ENCODE measurements at places on chromosomes 6 and 20.

- no peak for DNase-seq
Measured at GRCh38 chr6:157946053-157946617, 35.5 kb upstream of the SYNJ2 start.

- no peak for DNase-seq
Measured at GRCh38 chr6:125183391-125183790, 29.8 kb downstream of the TPD52L1 start.

DNA sequence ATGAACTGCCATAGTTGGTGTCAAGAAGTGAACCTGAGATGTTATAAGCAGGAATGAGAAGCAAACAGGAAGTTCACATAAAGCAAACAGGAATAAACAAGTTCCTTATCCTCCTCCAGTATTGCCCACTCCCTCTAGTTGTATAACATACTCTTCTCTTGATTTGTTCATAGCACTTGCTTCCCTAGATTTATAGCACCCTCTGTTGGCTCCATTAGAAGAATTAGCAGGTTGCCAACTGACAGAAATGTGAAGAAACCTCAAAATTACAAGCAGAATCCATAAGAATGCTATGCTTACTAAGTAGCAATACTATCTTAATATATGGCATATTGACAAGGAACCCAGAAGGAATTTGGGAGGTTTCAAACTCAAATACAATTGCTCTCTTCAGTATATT is 195.4 kb downstream of the TBX18 start:
- no peak for DNase-seq

DNA sequence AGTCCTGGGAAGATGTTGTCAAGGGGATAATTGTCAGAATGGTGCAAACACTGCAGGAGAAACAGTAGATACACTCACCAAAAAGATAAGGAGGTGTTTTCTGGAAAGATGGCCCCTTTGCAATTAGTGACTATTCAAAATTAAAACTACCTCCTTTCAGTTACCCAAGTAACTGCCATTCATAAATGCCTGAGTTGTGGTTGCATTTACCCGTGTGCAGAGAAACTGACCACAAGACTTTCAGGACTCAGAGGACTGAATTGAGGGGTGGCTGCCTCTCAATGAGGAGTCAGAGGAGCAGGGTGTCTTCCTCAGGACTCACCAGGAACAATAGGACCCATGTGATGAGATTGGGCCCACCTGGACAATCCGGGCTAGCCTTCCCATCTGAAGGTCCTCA is 39.0 kb downstream of the GCM1 start:
- DNase-seq: no peak

GRCh38 chr6:45586216-45587171 is 208.8 kb upstream of the SUPT3H start:
- no peak for DNase-seq

- DNase-seq: no peak
Measured at GRCh38 chr6:122809691-122810090, 20.6 kb downstream of the SMPDL3A start.

DNA sequence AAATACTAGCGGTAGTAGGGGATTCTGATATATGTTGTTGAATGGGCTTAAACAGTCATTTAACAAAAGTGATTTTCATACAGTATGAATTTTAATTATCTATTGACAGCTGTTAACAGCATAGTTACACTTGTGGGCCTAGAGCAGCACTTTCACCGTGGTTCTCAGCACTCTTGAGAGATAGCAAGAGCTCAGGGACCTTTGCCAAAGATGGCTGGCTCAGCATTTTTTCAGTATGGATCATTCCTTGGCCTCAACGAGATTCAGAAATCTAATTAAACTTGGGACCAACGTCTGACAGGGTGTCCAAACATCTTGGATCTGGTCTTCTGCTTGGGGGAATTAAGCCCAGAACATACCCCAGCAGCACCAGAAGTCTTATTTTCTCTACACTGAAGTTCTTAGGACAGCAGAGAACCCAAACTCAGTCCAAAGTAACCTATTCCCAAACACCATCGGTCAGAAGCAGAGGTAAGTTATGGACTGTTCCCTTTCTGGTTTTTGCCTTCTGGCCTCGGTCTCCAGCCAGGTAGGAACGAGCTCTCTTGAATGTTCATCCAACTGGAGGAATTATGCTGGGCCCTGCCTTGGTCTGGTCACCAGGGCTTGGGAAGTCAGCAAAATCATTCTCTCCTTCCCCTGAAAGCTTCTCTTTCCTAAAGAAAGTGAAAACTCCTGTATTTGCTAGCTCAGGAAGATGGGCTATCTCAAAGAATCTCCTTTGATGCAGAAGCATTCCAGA is 25.7 kb downstream of the PRPH2 start:
- no peak for DNase-seq

DNA sequence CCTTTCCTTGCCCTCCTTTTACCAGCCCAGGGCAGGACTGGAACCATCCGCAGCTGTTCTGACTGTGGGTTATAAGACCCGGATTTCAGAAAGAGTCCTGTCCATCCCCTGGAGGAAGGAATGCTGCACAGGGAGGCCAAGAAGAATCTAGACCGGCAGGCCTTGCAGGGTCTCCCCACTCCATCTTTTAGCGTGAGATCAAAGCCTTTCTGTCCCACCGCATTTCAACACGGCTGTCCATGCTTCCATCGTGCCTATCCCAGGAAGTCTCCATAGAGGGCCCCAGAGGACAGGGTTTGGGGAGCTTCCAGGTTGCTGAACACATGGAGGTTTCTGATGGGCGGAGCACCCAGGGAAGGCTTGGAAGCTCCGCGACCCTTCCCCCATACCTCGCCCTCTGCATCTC is 79.3 kb upstream of the AGPAT4 start:
- peak; percentile 59 for DNase-seq

DNA sequence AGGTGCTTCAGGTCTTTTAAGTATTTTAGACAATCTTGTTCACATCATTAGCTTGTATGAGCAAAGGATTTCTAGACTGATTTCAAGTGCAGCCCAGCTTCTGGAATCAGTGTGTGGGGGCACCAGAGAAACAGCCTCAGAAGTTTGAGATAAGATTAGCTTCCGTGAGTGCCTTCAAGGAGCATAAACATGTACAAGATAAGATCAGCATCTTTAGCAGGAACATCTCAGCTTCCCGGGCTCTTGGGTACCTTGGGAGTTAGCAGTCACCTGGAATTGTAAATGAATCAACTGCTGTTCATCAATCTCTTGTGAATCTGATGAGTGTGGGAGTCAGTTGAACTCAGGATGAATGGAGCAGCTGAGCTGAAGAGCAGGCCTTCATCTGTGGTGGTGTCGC is 12.0 kb upstream of the CITED2 start:
- DNase-seq: no peak

- no peak for DNase-seq
Measured at GRCh38 chr6:19535351-19535750, 301.8 kb upstream of the ID4 start.

DNA sequence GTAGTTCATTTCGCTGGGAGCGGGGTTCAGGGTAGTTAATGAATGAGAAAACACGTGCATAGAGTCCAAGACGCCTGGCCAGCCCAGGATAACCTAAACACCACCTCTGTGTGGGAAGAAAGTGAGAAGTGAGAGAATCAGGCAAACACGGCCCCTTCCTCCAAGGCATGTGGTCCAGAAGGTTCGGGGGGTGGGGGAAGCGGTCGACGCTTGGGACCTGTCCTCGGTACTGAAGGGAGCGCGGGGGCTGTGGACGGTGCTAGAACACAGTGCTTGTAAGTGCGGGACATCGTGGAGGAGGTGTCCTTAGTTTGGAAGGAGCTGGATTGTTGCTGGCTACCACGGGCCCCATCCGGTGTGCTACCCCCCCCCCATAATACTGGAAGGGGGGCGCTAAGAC is 1.7 kb upstream of the VSTM2L start:
- no peak for DNase-seq

GRCh38 chr6:1797801-1798200 is 188.1 kb downstream of the FOXC1 start:
- no peak for DNase-seq

DNA sequence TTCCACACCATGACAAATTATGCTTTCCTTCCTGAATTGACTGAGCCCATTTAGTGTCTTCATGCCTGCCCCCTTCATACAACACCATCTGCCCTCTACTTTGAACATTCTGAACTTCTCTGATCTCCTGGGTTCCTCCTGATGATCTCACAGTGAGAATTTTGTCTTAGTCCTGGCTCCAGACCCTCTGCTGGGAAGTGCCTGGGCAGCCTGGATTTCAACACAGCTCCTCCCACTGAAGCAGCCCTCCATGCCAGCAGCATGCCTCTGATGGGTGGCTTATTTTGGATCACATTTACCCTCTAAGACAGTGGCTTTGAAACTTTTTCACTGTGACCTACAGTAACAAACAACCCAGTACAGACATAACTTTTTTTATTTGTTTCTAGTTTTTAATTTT is 41.5 kb downstream of the DSE start:
- no peak for DNase-seq

GRCh38 chr6:3831761-3832530 is 17.2 kb upstream of the FAM50B start:
- no peak for DNase-seq

DNA sequence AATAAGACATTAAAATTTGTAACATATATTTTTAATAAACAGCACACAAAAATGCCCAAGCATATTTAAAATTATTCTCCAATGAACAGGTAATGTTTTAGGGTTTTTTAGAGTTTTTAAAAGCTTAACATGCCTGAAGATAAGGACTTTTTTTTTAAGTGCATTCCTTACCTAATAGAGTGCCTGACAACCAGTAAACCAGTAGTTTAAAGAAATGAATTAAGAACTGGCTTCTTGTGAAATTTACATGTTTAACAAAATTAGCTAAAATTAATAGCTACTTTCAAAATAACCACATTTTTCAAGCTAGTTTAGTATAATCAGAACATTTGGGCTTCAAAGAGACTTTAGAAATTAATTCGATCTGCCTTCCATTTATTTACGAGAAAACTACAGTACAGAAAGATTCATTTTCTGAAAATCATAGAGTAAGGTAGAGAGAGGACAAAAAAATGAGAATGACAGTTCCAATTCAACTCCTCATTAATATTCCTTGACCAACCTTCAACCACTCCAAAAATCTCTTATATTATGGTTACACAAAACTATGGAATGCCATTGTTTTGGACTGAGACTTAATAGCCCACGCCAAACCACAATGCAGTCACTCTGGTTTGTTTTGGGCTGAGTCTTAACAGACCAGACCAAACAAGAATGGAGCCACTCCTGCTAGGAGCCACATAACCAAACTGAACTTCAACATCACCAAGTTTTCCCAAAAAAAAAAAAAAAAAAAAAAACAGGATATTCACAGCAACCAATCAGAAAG is 5.7 kb upstream of the PLN start:
- no peak for DNase-seq

GRCh38 chr6:12090714-12091113 is 78.6 kb downstream of the HIVEP1 start:
- DNase-seq: no peak

GRCh38 chr20:55632592-55632991 is 372.7 kb downstream of the CBLN4 start:
- peak; percentile 31 for DNase-seq

DNA sequence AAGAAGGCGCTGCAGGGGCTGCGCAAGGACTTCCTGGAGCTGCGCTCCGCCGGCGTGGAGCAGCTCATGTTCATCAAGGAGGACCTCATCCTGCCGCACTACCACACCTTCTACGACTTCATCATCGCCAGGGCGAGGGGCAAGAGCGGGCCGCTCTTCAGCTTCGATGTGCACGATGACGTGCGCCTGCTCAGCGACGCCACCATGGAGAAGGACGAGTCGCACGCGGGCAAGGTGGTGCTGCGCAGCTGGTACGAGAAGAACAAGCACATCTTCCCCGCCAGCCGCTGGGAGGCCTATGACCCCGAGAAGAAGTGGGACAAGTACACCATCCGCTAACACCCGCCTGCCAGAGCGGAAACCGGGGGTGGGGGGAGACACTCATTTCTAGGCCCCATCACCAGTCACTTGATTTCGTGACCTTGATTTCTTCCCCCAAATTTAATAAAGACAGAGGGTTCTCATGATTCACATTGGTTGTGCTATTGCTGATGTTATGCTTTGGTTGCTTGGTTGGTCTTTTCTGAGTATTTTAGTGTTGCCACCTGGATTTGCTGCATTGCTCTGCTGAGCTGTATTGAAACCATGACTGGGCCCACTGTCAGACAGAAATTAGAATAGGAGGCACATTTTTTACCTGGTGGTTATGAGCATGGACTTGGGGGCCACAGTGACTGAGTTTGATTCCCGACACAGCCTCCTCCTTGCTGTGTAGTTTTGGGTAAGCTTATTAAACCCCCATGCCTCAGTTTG is 1.5 kb downstream of the FAM50B start:
- peak; percentile 12 for DNase-seq

DNA sequence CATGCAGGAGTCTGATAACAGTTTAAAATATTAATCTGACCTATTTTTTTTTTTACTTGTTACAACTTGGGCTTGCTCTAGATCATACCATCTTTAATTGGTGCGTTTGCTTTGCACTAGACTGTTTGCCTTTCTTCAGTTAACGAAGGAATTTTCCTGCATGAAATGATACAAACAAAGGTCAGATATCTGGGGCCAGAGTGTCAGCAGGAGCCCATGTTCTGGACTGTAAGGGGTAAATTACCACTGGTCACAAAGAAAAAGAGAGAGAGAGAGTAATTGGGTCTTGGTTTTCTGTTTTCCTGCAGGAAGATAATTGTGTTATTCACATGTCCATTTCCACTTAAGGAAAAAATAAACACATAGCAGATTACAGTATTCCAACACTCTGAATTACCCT is 399.4 kb upstream of the MARCKS start:
- DNase-seq: no peak

GRCh38 chr6:41092421-41093140 is 19.8 kb downstream of the NFYA start:
- no peak for DNase-seq

DNA sequence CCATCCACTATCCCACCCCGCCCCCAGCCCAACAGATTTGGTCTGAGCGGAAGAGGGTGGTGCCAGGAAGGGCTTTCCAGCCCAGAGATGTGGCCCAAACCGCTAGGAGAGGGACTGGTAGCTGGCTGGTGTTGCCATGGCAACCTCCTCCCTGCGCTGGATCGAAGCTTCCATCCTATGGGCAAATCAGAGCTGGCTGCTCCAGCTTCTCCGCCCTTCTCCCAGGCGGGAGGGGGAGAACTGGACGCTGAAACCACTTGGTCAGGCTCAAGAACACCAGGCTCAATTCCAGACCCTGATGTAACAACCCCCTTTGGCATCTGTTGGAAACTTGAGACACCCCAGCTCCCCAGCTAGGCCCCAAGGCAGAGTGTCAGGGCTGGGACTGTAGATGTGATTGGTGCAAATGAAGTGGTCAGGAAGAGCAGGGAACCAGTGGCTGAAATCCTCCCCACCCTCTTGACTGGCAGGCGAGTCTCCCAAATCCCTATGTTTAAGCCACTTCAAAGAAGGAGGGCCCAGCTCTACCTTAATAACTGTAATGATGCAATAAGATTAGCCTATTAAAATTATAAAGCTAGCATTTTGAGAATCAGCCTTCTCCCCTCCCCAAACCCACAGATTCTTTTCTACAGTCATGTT is 4.2 kb downstream of the RIMS4 start:
- peak; percentile 86 for DNase-seq

All from BE2C (cell line).